ENCODE measurements at places on chromosomes 11 and 22.

DNA sequence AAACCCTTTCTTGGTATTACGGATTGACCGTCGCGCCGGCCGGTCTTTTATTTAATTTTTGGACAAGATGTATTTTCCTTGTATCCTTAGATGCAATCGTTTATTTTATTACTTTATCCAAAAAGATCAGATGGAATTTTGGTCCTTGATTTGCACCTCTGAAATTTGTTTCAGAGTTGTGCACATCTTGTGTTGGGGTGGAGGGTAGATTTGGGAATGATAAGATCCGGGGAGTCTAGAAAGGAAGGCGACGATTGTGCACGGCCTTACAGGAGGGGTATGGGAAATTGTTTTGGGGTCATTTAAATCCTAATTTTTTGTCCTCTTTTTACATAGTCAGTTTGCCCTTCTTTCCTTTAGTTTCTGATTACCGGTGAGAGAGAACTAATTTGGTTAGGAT is 1.4 kb downstream of the KDM2A start:
- no peak for DNase-seq

DNA sequence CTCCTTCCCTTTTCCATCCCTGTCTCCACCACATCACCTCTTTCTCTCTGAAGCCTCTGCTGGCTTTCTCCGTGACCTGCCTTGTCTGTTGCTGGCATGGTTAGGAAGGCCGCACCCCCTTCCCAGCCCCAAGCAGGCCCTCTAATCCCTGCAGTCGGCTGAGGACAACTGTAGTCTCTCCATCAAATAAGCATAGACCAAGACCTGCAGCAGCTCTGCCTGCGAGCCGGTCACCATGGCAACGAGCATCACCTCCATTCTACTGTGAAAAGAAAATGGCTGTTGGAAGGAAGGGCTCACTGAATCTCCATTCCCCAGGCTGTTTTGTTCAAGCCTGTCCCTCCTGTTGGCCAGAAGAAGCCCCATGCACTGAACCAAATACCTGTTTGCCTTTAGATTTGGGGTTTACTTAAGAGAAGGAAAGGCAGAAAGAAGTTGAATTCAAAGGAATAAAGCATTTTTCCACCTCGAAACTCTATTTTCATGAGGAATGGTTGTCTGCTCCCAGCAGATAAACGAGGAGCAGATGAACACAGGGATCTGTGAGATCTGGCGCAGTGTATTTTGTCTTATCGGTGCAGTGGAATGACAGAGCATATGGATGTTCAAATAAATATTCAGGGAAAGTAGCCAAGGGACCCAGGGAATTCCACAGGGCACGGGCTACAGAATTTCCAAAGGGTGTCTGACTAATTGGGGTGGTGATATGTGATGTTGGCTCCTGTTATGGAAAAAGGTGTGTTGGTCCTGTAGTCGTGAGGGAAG is 113.1 kb upstream of the TTC12 start:
- no peak for DNase-seq

DNA sequence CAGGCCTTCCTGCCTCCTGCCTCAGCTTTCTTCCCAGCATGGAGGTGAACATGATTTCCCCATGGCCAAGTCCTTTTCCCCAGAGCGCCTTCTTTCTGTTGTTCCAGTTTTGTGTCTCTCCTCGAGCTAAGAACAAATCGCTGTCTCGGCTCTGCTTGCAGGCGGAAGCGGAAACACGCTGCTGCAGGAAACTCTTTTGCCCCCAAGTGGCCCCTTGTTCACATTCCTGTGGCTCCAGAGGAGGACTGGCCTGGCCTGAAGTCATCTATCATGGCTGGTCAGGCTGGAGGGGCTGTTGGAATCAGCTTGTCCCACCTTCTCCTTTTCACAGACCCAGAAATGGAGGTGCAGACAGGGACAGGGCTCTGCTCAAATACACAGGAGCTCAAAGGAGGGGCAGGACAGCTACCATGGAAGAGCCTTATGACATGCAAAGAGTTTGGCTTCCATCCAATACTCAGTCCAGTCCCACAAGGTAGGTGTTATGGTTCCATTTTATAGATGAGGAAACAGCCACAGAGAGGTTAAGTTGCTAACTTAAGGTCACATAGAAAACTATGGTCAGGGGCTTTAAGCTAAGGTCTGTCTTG is 182.2 kb upstream of the SYT13 start:
- DNase-seq = no peak

GRCh38 chr11:2699185-2699530 is 636 bp downstream of the KCNQ1OT1 start:
- DNase-seq = no peak

GRCh38 chr11:2258501-2259465 is 11.6 kb downstream of the ASCL2 start:
- peak; percentile 22 for DNase-seq

DNA sequence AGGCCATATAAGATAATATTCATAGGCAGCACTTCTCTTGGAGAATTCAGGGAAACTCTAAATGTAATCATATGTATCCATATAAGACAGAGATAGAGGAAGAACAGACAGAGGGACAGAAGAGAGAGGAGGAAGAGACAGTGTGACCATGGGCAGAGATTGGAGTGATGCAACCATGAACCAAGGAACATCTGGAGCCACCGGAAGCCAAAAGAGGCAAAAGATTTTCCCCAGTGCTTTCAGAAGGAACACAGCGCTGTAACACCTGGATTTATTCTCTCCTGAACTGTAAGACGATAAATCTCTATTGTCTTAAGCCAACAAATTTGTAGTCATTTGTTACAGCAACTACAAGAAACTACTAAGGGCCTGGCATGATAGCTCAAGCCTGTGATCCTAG is 57.7 kb downstream of the GAB2 start:
- no peak for DNase-seq

GRCh38 chr11:73582653-73583052 is 15.3 kb downstream of the FAM168A start:
- DNase-seq = no peak

DNA sequence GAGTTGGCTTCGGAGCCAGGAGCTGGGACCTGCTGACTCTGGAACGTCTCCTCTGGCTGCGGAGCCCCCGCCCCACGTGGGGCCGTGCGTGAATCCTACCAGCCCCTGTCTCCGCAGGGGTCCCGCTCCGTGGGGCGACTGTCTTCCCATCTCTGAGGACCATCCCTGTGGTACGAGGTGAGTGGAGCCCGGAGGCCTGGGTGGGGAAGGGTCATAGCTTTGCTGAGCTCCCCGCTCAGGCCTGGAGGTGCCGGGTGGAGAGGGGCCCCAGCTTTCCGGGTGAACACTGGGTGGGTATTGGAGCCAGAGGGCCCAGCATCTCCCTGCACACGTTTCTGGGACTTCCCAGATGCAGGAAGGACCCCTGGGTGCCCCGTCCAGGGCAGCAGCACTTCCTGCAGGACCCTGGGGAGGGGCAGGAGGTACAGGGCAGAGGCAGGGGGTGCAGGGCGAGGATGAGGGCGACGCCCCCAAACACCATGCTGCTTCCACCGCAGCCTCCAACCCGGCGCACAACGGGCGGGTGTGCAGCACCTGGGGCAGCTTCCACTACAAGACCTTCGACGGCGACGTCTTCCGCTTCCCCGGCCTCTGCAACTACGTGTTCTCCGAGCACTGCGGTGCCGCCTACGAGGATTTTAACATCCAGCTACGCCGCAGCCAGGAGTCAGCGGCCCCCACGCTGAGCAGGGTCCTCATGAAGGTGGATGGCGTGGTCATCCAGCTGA is 3.8 kb downstream of the MUC5AC start:
- no peak for DNase-seq

DNA sequence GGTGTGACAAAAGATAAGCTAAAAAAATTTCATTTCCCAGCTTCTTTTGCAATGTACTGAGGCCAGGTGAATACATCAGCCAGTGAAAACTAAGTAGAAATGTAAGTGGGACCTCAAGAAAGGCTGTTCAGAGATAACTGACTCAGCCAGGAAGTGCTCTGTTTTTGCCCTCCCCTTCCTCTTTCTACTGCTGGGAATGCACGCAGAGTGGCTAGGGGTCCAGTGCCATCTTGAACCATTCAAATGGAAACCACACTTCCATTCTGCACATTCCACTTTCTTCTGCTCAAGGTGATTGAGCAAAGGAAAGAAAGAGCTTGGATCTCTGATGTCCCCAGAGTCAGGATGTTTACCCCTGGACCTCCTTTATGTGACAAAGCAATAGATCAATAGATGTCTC is 27.8 kb upstream of the LMO2 start:
- no peak for DNase-seq

Measured in activated T-cell treated with anti-CD3 and anti-CD28 coated beads, Interleukin-2, amount 50 U/mL, for 24 hours (primary cell).